ENCODE measurements at places on chromosomes 7 and 10. TPM values are rescaled to one million over a fixed set of nuclear protein-coding genes. Genes with fewer than 3 reads are reported as not detected.

Gene H2AZ2
- total RNA-seq: 327 TPM

Gene DOCK4
- 0.12 TPM for total RNA-seq

DNA sequence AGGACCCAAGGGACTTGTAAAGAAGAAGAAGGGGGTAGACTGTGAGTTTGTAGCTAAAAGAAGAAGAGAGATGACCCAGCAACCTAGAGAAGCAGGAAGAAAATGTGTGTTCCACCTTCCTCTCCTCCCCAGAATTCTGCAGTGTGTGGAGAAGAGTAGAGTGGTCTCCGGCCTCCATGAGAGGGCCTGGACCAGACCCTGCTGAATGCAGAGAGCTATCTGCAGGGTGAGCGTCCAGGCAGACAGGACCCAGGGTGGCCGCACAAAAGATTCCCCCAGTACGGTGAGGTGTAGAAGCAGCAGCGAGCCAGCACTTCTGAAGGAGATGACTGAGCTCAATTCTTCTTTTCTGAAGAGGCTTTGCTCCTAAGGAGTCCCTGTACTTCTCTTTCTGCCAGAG lies 239.7 kb upstream of the ANKRD30A start:
- no peak for DNase-seq

DNA sequence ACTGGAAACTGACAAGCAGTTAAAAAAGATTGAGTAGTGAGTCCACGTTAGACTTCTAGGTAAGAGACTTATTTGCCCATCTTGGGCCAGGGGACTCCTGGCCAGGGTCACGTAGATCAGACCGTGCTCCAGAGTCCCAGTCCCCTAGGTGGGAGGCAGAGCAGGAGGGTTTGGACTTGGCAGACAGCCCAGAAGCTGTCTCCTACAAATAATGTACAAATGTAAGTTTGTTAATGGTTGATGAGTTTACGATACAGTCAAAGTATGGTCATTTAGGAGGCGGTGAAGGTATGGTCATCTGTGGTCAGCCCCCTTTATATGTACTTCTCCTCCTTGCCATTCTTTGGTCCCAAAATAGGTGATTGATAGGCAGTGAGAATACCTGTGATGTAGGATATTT lies 28.2 kb downstream of the INPP5F start:
- DNase-seq: no peak

GRCh38 chr7:123397746-123398338 lies 136.6 kb downstream of the IQUB start:
- DNase-seq: no peak

GRCh38 chr7:33554046-33554445 lies 351.3 kb upstream of the BMPER start:
- DNase-seq: no peak
